ENCODE measurements at places on chromosomes 5 and 9. TPM values are rescaled to one million over a fixed set of nuclear protein-coding genes. Genes with fewer than 3 reads are reported as not detected.

The PSD2 gene
- total RNA-seq, result not detected

DNA sequence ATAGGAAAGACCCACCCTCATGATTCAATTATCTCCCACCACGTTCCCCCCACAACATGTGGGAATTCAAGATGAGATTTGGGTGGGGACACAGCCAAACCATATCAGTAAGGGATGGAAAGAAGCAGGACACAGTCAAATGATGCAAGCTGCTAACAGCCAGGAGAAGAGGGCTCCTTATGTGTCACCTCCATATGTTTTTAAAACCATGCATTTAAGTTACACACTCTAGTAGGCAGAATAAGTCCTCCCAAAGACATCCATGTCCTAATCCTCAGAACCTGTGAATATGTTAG lies 4.2 kb upstream of the TTC23L start:
- no peak overlapping the region for H3K4me3 ChIP-seq
- H3K27ac ChIP-seq, result no peak overlapping the region
- H3K27me3 ChIP-seq, result no peaks in the 10 kb centered on the region
- H3K36me3 ChIP-seq, result peaks cover 4% of the 10 kb centered on the region
- DNase-seq, result no peak

The CDX1 gene
- not detected for total RNA-seq

The CEL gene
- total RNA-seq, result 0.64 TPM

The PHF24 gene
- 0.13 TPM for total RNA-seq

The ZNG1F gene
- 13.6 TPM for total RNA-seq

DNA sequence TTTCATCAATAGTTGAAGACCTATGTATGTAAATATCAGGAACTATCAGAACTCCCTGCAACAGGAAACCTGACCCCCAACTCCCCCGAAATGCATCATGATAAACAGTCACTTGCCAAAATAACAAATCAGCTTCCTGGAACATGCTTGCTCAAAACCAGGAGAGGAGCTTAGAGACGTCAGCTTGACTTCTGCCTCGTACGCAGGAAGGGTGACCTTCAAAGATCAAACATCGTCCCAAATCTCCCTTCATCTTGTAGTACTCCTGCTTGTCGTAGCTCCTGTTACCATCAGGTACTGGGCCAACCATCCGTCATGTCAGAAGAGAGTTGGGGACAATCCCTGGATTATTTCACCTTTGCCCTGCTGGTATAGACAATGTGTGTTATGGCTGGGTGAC lies 396.1 kb downstream of the GADD45G start:
- DNase-seq, result no peak
- no peaks in the 10 kb centered on the region for H3K27me3 ChIP-seq
- peaks cover 1% of the 10 kb centered on the region for H3K36me3 ChIP-seq
- H3K4me3 ChIP-seq, result no peak overlapping the region
